Stimulated activated CD8-positive, alpha-beta memory T cell treated with anti-CD3 and anti-CD28 coated beads, Interleukin-15, amount 100 ng/mL, for 24 hours (primary cell): ENCODE measurements at places on chromosomes 16 and 17.

DNA sequence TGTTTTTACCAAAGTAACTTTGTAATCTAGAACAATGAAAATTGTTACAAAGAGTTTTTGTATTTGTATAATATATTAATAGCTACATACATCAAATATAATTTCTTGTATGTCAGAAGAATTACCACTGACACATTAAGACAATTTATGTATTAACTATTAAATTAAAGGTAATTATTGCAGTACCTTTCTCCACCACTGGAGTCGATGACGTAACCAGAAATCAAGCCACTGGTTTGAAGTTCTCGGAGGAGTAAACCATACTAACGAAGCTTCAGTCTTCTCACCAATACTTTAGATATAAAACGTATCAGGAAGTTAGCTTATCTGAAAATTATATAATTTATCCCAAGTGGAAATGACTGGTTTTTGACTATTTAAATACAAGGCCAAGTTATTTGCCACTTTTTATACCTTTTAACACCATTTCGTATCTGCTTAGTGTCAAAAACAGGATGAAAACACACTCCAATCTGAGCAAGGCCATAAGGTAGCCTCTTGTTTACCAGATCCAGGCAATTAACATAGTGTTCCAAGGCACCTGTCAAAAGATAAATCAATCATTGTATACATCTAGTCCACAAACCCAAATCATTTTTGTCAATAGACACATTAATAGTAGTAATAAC is 4.3 kb downstream of the POLG2 start:
- no peak for DNase-seq

- DNase-seq, result no peak
Observed at GRCh38 chr16:69532641-69533455, 32.9 kb upstream of the NFAT5 start.

GRCh38 chr17:32341141-32341856 is 674 bp downstream of the C17orf75 start:
- DNase-seq, result no peak

DNA sequence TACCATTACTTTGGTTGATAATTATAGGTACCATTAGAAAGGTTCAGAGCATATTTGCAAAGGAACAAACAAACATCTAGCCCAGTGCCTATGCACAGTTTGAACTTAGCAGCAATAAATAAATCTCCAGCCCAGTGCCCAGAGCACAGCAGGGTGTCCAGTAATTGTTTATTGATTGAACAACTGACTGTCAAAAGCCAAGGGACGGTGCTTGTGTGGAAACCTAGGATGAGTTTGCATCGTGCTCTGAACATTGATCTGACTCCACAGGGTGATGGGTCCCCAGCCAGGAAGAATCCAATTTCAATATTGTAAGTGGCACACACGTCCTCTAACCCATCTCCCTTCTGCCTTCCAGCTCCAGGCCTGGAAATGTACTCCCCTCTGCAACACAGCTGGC is 625.5 kb upstream of the C16orf82 start:
- DNase-seq, result no peak

- no peak for DNase-seq
Observed at GRCh38 chr17:4513113-4514032, 14.7 kb downstream of the SPNS2 start.

GRCh38 chr17:39867880-39868553 is at the start of gene ZPBP2:
TSS of gene ZPBP2 (plus strand) at chr17:39868202. CDS start at chr17:39868355, 153 bp downstream.
- DNase-seq, result peak; percentile 12

DNA sequence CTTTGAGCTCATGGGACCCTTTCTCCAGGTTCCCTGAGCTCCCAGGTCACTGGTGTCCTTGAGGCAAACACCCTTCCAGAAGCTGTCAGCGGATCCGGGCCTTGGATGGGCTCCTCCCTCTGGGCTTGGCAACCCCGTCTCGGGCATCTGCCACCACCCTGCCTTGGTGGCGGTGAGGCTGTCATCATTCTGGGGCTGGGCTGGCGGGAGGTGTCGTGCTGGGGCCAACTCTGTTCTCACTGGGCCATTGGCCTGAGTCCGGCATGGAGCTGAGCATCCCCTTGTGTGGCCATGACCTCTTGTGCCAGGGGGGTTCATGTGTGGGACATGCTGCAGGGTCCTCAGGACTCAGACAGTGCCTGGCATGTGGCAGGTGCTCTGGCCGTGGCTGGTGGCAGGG is 197.6 kb downstream of the LAT start:
- DNase-seq, result no peak

DNA sequence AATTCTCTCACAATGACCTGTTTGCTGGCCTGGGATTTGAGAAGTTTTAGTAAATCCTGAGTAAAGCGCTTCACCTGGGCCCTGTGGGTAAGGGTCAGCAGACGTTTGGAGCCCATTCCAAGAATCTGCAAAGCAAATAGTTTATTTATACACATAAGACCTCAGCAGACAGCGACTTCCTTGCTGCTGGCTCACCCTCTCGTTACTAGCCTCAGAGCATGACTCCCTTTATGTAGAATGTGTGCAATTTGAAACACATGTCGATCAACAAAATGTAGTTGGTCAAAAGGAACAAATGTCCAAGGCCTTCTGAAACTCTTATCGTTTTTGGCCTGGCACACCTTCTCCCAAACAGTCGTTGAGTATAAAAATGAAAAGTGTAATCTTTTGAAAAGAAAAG is 31.3 kb downstream of the MARF1 start:
- DNase-seq, result no peak

GRCh38 chr17:12047681-12048376 is 27.2 kb downstream of the MAP2K4 start:
- DNase-seq, result no peak

DNA sequence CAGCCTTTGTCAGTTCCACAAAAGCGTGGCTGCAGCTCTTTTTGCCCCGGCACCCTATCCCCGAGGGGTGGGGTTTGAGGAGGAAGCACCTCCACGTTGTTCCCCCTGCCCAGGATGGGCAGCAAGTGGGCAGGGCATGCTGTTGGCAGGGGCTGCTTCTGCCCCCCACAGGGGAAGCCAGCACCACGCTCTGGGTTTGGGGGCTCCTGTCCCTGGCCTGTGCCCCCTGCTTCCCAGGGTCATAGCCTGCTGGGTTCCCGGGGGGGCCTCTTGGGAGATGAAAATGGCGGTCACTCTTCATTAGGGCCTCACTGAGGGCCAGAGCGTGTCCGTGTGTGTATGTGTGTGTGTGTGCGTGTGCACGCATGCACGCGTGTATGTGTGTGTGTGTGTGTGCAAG is 22.8 kb downstream of the LASP1 start:
- no peak for DNase-seq

DNA sequence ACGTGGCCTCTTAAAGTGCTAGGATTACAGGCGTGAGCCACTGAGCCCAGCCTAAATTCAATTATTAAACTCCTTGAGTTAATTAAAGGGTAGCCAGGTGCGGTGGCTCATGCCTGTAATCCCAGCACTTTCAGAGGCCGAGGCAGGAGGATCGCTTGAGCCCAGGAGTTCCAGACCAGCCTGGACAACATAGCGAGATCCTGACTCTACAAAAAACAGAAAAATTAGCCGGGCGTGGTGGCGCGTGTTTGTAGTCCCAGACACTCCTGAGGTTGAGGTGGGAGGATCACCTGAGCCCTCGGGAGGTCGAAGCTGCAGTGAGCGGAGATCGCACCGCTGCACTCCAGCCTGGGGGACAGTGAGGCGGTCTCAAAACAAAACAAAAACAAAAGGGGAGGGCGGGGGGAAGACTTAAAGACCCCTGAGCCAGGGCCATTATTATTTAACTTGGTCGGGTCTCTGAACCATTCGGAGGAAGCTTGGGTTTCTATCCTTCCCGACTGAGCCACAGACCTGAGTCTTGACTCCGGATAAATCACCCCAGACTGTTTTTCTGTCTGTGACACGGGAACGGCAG is 19.5 kb downstream of the BCL7C start:
- DNase-seq, result no peak

GRCh38 chr17:31111183-31111582 is 16.4 kb downstream of the NF1 start:
- no peak for DNase-seq

GRCh38 chr17:34400301-34400931 is 37.4 kb upstream of the CCL1 start:
- no peak for DNase-seq

DNA sequence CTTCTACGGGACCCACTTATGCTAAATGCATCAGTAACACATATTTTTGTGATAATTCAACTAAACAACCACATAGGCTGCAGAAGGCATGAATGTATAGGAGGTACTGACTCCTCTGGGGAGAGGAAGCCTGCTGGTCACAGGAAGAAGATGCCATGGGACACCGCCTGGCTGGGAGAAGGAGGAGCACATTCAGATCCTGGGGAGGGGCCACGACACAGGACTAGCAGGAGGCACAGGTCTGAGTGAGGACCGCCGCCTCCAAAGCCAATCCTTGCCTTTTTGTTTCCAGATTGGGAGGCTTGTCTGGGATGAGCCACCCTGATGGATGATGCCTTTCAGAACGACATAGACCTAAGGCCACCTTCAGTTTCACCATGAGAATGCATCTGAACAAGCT is 34.6 kb downstream of the MBTPS1 start:
- no peak for DNase-seq

DNA sequence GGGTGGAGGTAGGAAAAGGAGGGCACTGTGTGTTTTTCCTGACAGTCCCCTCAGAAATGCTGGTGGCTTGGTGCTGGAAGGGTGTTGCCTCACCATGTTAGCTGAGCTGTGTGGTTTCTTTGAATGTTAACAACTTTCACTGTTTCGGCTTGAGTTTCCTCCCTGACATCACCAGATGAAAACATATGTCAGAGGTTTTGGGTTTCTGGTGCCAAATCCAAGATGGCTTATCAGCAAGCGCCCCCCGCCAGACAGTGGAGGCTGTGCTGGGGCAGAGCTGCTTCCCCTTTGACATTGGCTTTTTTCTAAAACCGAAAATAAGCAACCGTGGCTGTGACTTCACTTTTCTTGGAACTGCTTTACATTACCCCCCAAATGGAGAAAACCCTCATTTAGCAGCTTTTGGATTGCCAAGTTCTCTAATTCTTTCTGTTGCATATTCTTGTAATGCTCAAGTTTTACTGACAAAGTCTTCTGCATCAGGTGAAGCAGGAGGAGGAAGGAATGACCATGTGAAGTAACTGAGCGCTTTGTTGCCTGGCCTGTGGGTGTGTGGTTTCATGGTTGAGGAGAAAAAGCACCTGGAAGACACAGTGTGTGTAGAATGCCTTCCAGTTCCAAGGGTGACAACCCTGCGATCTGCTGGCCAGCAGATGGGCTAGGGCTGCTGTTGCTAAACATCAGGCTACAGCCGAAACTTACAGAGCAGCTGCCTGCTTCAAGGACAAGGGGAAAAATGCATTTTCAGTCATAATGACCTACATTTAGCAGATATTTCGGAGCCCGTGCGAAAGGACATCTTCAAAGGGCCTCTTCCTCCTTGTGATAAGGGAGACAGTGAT is 9.7 kb downstream of the RMI2 start:
- DNase-seq, result peak; percentile 31

- no peak for DNase-seq
Observed at GRCh38 chr16:86229866-86230656, 280.3 kb upstream of the FOXF1 start.

GRCh38 chr17:76107509-76107908 is 3.9 kb upstream of the EXOC7 start:
- DNase-seq, result no peak

DNA sequence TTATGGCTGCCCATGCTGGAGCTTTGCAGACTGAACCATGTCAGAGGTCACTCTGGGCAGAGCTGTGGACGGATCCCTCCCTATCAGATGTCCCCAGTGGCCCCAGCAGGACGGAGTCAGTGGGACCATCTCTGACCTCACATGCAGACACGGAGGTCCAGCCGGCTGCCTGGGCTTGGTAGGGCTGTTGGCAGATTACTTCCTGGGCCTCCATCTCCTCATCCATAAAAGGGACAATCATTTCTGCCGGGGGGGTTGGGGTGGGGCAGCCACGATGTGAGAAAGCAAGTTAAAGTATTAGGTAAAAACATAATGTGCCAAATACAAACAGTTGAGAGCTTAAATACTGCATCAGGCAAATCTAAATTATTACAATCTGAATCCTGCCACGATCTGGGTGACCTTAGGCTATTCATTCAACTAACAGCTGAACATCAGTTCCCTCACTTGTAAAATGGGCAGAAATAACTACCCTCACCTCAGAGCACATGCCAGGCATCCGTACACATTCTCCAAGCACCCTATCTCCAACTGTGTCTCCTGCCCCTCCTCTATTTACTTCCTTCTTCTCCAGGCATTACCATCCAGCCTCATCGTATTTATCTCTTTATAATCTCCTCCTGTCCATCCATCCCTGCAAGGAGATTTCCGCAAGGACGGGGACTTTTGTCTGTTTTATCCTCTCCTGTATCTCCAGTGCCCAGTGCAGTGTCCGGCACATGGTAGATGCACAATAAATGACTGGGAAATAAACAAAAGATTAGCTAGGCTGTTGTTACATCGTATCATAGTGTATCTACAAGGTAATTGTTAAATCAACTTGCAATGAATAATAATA is 192.3 kb upstream of the FOXF1 start:
- no peak for DNase-seq

- no peak for DNase-seq
Observed at GRCh38 chr16:2008009-2008526, 1.6 kb downstream of the ZNF598 start.

- DNase-seq, result no peak
Observed at GRCh38 chr16:81539009-81539758, 94.6 kb downstream of the CMIP start.

GRCh38 chr17:3980381-3981014 is 16.3 kb upstream of the ATP2A3 start:
- no peak for DNase-seq
